Aorta (tissue), 5 donors: ENCODE measurements at places on chromosomes 5 and 9. TPM values are rescaled to one million over a fixed set of nuclear protein-coding genes. Genes with fewer than 3 reads are reported as not detected.

DNA sequence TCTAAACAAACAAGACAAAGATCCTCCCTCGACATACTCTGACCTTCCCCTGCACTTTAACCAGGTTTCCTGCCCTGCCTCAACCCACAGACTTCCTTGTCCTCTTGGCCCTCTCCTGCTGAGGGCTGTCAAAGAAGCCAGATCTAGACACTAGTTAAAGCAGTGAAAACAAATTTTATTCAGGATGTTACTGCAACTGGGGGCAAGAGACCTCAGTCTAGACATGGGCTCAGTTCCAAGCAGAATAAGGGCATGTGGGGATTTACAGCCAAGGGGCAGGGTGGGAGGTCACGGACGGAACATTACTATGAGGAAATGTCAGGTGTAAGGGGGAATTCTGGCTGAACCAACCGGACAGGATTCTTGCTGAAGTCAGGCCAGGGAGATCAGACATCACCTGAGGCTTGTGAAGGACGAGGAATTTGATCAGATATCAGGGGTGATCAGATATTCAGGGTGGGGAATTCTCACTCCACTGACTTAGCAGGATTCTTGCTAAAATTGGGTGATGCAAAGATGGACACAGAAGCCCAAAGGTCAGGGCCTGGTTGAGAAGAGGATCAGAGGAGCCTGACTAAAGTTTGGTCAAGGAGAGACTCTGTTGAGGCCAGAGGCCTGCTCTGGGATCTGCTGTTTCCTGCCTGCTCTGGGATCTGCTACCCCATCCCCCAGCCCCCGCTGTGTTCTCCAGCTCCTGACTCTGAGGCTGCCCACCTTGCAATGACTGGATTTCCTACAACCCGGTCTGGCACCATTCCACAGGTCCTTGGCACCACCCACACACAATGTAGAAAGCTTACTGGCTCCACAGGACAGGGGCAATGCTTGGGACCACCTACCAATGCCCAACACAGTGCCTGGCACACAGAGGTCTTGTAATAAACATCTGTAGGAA, 21.5 kb downstream of the GABBR2 start:
- no peak for DNase-seq

- DNase-seq: no peak
Observed at GRCh38 chr5:180160789-180161188, 48.2 kb downstream of the RASGEF1C start.

ECSCR gene
- 51.3 TPM for total RNA-seq

QRFP gene
- not detected for total RNA-seq

DNA sequence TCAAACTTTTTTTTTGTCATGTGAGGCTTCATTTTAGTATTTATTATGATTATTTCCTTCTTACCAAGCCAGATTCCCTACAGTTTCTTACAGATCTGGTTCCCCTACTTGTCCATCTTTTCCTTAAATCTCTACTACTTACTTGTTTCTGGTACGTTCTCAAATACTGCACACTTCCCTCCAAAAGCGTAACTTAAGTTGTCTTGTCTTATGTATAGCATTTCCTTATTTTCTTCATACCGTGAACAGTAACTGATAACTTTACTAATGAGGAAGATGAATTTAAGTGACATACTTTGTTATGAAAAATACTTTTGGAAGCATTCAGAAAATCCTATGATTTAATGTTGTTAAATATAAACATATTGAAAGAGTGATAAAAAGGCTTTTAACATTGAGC, 67.3 kb downstream of the PARP8 start:
- no peak for DNase-seq

- DNase-seq: no peak
Observed at GRCh38 chr5:40720069-40720468, 35.7 kb downstream of the TTC33 start.

GRCh38 chr9:89996116-89996515, 391.3 kb downstream of the GADD45G start:
- DNase-seq: no peak

GRCh38 chr5:88678770-88679381, 204.1 kb downstream of the MEF2C start:
- DNase-seq: no peak

- no peak for DNase-seq
Observed at GRCh38 chr9:102114557-102114956, 376.1 kb upstream of the GRIN3A start.

GRCh38 chr5:55030220-55030619, 6.2 kb downstream of the GZMK start:
- no peak for DNase-seq
